Articular chondrocyte of knee joint (primary cell): ENCODE measurements at places on chromosomes 12 and 14. TPM values are rescaled to one million over a fixed set of nuclear protein-coding genes. Genes with fewer than 3 reads are reported as not detected.

The ESRRB gene
- total RNA-seq = 0.11 and 0.13 TPM in 2 replicates

The TMEM233 gene
- total RNA-seq = under 0.01 and 0.32 TPM in 2 replicates

The NTN4 gene
- 116 and 160 TPM in 2 replicates for total RNA-seq

The MIP gene
- 0.26 TPM in 1 of 2 replicates, not detected in the other for total RNA-seq

The NUP37 gene
- total RNA-seq = 39.3 and 43.6 TPM in 2 replicates

The PIANP gene
- total RNA-seq = 0.11 and 0.13 TPM in 2 replicates

The YARS2 gene
- total RNA-seq = 23.6 and 24.0 TPM in 2 replicates

The IAPP gene
- not detected in 2 replicates for total RNA-seq

The CEBPE gene
- 0.13 TPM in 1 of 2 replicates, not detected in the other for total RNA-seq

The PTPRO gene
- under 0.01 TPM in 1 of 2 replicates, not detected in the other for total RNA-seq

The SERPINA5 gene
- 3.5 and 4.6 TPM in 2 replicates for total RNA-seq

The FAM186B gene
- 0.39 and 0.54 TPM in 2 replicates for total RNA-seq

The TSPAN11 gene
- 6.7 and 11.1 TPM in 2 replicates for total RNA-seq

The FAM161B gene
- total RNA-seq = 6.4 and 8.4 TPM in 2 replicates

The CD27 gene
- total RNA-seq = 0.22 TPM in 1 of 2 replicates, not detected in the other

The AMN gene
- 0.11 and 0.13 TPM in 2 replicates for total RNA-seq

The PPP1R36 gene
- total RNA-seq = 1.3 and 2.4 TPM in 2 replicates

The TPPP2 gene
- total RNA-seq = not detected in 2 replicates
